ENCODE measurements at places on chromosomes 4 and X. TPM values are rescaled to one million over a fixed set of nuclear protein-coding genes. Genes with fewer than 3 reads are reported as not detected.
A peak's percentile ranks its signal among the peaks of the same experiment; 100 is the strongest.

PRR32 gene
- total RNA-seq: not detected

GRCh38 chrX:24846550-24847150 is 152.9 kb downstream of the POLA1 start:
- no peak for DNase-seq

- DNase-seq: no peak
These were observed 1.8 kb downstream of the DCAF12L1 start for GRCh38 chrX:126550816-126551215.

- DNase-seq: no peak
These were observed 54.7 kb downstream of the DKK2 start for GRCh38 chr4:106981431-106981830.

GLRA2 gene
- total RNA-seq: not detected

GRCh38 chrX:13180807-13181206 is 136.4 kb upstream of the FAM9C start:
- DNase-seq: no peak

DNA sequence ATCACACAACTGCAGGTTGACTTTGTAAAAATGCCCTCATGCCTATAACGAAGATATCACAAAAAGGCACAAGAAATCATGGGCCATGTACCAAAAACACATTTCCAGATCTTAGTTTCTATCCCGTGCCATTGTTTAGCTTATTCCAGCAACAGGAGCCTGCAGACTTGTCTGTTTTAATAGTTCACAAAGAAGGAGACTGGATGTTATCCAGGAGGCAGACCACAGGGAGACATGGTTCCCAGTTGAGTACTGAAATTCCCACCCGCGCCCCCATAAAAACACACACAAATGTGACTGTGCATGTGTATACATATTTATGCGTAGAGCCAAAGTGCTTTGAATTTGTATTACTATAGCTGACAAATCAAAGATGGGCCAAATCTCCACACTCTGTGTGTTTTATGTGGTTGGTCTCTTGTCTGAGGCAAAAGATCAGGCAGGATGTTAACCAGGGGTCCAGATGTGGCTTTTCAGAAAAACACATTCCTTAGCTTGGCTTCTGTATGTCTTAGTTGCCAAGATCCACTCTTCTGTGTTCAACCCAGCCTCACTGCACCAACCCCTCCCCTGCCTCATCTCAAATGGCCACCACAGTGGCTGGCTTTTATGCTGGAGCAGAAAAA is 469.2 kb upstream of the DIPK2B start:
- DNase-seq: no peak

DNA sequence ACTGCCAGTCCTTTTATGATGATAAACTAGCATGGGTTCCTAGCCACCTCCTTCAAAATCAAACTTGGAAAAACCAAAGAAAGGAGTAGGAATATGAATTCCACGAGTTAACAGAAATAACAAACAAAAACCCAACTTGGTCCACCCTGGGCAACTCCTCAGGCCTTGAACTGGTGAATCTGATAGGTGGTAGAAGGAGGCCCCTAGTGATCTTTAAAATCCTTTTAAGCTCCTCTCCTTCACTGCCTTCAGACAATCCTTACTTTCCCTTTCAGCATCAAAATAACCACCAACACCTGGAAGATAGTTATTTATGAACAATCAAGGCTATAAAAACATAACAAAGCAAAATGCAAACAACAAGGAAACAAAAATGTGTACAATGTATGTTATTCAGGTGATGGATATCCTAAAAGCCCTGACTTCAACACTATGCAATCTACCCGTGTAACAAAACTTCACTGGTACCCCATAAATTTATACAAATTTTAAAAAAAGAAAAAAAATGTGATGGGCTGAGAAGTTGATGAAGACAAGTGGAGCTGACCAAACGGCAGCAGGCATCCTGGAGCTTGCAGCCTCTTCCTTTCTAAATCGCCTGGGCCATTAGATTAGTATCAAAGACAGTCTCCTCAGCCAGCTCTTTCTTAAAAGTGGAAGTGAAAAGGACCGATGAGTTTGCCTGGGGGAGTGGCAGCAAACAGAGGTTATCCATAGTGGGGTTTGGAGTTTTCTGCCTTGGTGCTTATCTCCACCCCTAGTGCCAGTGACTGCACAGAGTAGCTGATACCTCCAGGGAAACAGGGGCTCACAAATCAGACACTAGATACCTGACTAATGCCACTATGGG is 179.6 kb downstream of the TMA16 start:
- no peak for DNase-seq

GRCh38 chrX:21993265-21993664 is 38.9 kb upstream of the PHEX start:
- peak; percentile 18 for DNase-seq

MAP7D2 gene
- 0.44 TPM for total RNA-seq

DNA sequence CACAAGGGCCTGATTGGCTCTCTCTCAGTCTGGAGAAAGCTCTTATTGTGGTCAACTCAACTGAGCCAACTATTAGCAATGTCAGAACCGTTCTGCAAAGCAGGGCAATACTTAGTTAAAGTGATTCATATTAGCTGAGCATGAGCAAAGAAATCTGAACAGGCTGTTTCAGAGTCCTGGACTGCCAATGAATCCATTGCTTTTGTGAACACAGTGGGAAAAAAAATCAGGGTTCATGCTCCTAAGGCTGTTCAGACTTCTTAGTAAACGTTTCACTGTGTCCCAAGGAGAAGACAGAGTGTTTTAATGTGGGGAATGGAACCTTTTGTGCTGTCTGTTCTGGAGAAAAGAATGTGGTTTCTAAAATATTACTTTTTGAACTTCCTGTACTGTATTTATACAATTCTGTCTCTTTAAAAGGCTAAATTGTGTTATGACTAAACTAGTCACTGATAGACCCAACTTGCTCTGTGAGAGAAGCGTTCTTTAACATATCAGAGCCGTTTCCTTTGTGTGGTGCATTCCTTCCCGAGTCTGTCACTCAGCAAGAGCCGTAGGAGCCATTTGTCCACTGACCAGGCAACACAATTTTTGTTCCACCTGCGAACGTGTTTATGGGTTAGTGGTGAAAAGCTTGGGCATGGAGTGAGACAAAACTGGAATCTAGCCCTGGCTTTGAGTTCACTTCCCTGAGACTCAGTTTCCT is 366.1 kb downstream of the FBXO8 start:
- no peak for DNase-seq

SUPT20HL1 gene
- not detected for total RNA-seq

XG gene
- total RNA-seq: 0.63 TPM

- no peak for DNase-seq
These were observed 231.7 kb upstream of the GATB start for GRCh38 chr4:151992332-151993154.

DNA sequence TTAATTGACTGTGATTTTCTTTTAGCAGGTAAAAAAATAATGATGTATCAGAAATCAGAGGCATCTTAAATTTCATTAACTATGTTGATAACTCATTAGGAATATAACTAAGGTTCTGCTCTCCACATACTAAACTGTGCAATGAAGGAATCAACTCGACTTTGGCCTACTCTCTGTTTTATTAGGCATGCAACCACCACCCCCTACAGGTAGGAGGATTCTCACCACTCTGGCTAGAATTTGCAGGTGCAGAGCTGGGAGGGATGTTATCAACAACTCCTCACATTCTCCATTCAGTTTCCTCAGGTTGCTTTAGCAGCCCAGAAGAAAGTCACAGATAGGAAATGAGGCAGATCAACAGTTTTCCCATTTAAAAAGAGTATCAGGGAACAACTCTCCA is 160.1 kb downstream of the COX18 start:
- DNase-seq: no peak

DNA sequence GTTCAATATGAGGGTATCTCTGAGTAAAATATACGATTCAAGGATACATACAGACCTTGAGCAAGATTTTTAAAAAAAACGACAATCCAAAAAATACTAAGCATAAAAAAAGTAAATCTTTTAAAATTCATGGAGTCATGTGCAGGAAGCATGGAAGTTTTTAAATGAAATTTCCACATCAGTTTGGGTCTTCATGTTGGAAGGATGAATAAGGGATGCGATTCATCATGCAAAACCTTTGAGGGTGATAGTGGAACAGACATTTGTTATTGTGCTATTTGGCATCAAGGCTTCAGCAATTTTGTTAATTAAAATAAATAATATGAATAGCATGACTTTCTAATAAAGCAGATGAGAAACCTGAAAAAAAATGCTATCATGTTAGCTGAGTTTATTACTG is 815.0 kb upstream of the PCDH10 start:
- no peak for DNase-seq

EPHA5 gene
- not detected for total RNA-seq

DNA sequence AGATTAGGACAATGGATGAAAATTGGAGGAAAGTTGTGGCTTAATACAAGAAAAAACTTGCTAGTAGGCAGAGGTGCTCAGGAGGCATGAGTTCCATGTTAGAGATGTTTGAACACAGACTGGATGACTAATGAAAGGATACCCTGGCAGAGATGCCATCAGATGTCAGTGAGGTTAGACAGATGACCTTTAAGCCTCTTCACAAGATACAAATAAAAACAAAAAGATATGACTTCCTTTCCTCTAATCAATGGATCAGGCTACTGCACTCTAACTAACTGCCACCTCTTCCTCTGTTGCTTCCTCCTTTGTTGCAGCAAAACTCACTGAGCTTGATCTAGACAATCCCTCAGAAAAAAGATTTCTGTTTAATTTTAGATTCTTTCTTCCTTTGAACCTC is 14.7 kb downstream of the STAP1 start:
- DNase-seq: no peak

PRKG2 gene
- total RNA-seq: 0.74 TPM

TRIM2 gene
- 20.2 TPM for total RNA-seq

GRCh38 chrX:16386126-16386525 is 218.8 kb downstream of the MAGEB17 start:
- no peak for DNase-seq

- no peak for DNase-seq
These were observed 300.4 kb upstream of the CPEB2 start for GRCh38 chr4:14701896-14702295.

- no peak for DNase-seq
These were observed 22.5 kb upstream of the TCEAL4 start for GRCh38 chrX:103562801-103563200.

- DNase-seq: no peak
These were observed 46.8 kb downstream of the UGT2A3 start for GRCh38 chr4:68904786-68905185.

GRCh38 chr4:4857809-4858508 is 1.5 kb upstream of the MSX1 start:
- DNase-seq: no peak

DNA sequence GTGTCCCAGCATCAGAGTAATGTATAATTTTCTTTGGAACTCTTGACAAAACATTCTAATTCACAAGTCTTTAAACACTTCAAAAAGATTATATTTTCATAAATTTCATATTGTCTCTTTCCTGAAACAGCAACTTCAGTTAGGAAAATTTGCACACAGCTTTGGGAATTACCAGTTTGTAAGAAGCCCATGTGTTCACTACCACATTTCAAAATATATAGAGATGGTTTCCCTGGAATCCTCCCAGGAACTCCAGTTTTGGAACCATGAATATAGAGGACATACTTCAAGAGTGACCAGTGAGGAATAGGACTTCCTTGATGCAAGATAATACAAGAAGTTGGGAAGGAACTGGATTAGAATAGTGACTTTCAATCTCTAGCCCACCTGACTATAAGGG is 28.7 kb upstream of the HPGDS start:
- DNase-seq: no peak

DNA sequence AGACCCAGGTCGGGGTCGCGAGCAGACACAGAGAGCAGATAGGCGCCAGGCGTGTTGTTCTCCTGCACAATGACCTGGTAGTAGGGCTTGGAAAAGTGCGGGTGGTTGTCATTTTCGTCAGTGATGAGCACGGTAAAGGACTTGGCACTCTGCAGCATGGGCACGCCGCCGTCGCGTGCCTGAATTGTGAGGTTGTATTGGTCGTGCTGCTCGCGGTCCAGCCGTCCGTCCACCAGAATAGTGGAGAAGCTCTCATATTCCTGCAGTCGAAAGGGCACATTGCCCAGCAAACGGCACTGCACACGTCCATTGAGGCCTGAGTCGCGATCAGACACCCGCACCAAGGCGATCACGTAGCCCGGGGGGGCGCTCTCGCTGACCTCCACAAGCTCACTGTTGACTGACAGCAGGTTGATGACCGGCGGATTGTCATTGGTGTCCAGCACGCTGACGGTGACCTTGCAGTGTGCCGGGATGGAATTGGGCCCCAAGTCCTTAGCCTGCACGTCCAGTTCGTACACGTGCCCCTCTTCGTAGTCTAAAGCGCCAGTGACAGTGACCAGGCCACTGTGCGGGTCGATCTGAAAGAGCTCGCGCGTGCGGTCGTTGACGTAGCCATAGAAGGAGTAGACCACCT is 2.8 kb downstream of the PCDH19 start:
- no peak for DNase-seq

DNA sequence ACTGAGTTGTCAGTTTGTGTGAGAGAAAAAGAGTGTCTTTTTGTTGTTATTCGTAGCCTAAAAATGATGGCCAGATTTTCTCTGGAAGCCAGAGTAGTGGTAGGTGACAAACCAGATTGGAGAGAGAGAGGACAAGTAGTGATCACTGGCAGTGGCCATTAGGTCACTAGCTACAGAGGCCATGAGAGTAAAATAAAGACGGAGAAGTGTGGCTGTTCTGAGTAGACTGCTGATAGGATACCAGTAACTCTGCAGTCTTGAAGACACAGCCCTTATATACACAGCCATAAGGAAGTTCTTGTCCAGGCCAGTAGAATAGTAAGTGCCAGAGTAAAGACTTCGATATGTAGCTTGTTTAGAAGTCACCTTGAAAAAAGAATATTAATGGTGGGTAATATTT is 7.7 kb downstream of the SLC30A9 start:
- DNase-seq: no peak

GRCh38 chr4:173181848-173182247 is 13.2 kb downstream of the GALNT7 start:
- no peak for DNase-seq

GUCY1A1 gene
- 43.0 TPM for total RNA-seq
